Hematopoietic multipotent progenitor cell treated with erythropoietin and hydrocortisone succinate and interleukin-3 and kit ligand, for 15 days (in vitro differentiated cells): ENCODE measurements at places on chromosomes 3 and 15.

GRCh38 chr3:183812761-183813445 is 12.5 kb downstream of the MAP6D1 start:
- DNase-seq = no peak

DNA sequence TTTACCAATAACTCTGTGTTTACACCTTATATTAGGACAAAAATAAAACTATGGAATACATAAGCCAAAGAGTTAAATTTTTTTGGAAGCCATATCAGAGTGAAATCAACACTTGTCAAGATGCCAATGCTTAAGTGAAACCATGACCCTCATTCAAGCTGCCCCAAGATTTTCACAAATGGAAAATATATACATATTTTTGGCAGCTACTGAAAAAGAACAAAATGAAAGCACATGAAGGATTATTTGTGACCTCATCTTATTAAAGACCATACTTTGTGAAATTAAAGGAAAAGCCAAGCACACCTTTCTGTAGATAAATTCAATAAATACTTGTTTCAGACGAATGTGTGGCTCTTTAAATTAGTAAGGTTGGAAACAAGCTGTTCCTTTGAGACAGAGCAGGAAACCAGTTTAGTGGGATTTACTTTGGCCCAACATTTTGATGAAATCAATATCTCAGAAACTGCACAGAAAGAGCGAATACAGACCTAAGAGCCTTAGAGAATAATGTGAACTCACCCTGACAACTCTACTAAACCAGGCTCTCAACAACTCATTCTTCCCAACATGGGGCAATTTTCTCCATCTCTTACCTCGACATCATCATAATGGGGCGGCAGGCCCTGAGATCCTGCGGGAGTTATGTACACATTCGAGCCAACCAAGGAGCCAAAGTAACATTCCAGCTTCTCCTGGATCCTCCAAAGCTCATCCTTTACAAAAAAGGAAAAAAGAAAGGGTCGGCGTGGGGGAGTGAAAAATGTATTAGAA is 11.1 kb downstream of the RIOX2 start:
- DNase-seq = no peak

DNA sequence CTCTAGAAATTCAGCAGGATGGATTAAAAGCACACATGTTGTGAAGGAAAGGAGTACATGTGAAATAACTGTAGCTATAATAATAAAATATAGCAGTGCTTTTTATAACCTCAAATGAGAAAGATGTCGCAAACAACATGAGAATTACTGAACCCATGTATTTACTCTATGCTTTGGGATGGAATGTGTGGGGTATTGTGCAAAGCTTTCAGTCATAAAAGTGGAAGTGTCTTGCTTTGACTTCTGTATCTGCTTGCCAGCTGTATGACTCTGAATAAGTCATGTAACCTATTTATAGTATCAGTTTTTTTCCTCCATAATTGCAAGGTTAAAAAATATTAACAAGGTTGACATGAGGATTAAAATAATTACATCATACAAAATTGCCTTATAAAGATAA is 519.3 kb upstream of the CADM2 start:
- no peak for DNase-seq

GRCh38 chr15:98143116-98143515 is 182.6 kb downstream of the ARRDC4 start:
- DNase-seq = no peak

DNA sequence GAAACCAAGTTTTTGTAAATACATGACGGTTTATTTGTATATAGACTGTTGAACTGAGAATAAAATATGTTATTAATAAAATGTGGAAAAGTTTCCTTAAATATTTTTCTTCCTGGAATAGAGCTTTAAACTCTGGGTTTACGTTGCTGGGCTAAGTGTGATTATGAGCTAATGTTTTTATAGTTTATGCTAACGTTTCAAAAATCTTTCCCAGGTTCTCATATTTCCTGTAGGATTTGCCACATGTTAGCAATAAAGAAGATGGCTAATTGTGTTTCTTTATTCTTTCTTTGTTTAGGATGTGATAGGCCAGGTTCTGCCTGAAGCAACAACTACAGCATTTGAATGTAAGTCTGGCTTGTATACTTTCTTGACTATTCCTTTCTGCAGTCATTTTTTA is 7.2 kb downstream of the MAP2K5 start:
- no peak for DNase-seq

DNA sequence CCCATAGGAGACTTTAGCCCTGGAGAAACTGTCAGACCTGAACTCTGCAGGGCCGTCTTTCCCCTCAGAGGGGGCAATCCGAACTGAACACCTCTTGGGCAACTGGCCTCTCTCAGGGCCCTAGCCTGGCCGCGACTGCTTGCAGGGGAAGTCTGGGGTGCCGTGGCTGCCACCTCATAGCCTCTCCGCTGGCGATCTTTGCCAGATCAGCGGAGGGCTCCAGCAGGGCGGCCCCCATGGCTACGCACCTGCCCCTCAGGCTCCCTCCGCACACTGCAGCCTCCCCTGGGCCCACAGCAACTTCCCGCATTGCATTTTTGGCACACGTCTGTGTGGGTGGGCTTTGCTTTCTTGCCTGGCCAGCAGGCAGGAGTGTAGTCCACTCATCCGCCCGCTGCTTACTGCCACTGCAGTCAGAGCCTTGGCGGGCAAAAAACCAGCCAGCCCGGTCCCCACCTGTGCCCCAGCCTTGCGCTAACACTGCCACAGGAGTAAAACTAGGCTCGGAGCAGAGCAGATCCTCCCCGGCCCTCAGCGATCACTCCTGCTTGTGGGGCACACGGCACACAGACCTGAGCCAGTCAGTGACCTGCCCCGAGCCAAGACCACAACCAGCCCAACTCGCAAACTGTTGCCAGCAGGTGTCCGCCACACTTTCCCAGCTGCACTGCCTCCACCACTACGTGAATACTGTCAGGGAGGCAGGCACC is 266.8 kb upstream of the CBLB start:
- DNase-seq = no peak
